Heart right ventricle (tissue), 16 donors: ENCODE measurements at places on chromosomes 2 and 18. TPM values are rescaled to one million over a fixed set of nuclear protein-coding genes. Genes with fewer than 3 reads are reported as not detected.

GRCh38 chr2:42835577-42836371 lies 43.4 kb upstream of the HAAO start:
- DNase-seq, result no peak
- peak overlapping the region; percentile 57 for H3K27ac ChIP-seq
- peaks cover 7% of the 10 kb centered on the region for H3K4me1 ChIP-seq
- no peaks in the 10 kb centered on the region for H3K36me3 ChIP-seq
- no peaks in the 10 kb centered on the region for H3K27me3 ChIP-seq

GRCh38 chr2:55965966-55966365 lies 42.4 kb upstream of the EFEMP1 start:
- H3K4me1 ChIP-seq, result peaks cover 3% of the 10 kb centered on the region
- no peak overlapping the region for H3K4me3 ChIP-seq
- H3K36me3 ChIP-seq, result no peaks in the 10 kb centered on the region
- peaks cover 4% of the 10 kb centered on the region for H3K27me3 ChIP-seq
- DNase-seq, result no peak

- no peak for DNase-seq
- H3K36me3 ChIP-seq, result no peaks in the 10 kb centered on the region
- no peak overlapping the region for H3K27ac ChIP-seq
- H3K4me3 ChIP-seq, result no peak overlapping the region
- H3K4me1 ChIP-seq, result no peaks in the 10 kb centered on the region
- H3K27me3 ChIP-seq, result peaks cover 12% of the 10 kb centered on the region
Measured at GRCh38 chr2:239927424-239927981, 97.6 kb downstream of the NDUFA10 start.

GRCh38 chr2:26615336-26615859 lies 25.8 kb downstream of the CIB4 start:
- H3K36me3 ChIP-seq, result no peaks in the 10 kb centered on the region
- DNase-seq, result no peak
- no peak overlapping the region for H3K27ac ChIP-seq
- peaks cover 52% of the 10 kb centered on the region for H3K27me3 ChIP-seq
- H3K4me1 ChIP-seq, result peaks cover 21% of the 10 kb centered on the region
- H3K4me3 ChIP-seq, result no peak overlapping the region

- H3K4me1 ChIP-seq, result peaks cover 41% of the 10 kb centered on the region
- peak; percentile 13 for DNase-seq
- peak overlapping the region; percentile 62 for H3K4me3 ChIP-seq
- H3K27ac ChIP-seq, result peak overlapping the region; percentile 52
- H3K27me3 ChIP-seq, result peaks cover 35% of the 10 kb centered on the region
Measured at GRCh38 chr2:172234716-172235691, 132.3 kb upstream of the DLX2 start.

DNA sequence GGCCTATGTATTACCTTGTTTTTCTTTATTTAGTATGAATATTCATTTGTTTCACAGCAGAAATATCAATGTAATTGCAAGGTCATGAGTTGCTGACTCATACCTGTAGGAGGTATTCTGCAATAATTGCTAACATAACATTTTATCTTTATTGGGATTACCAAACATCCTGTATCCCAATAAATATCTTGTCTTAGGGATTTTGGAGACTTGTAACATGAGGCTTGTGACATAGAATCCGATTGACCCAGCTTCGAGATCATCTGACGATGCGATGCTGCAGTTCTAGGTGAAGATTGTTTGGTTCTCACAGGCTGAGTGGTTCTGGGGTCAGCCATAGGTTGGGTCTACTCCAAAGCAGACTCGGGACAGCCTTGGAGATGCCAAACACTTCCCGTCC lies 133.4 kb upstream of the RND3 start:
- H3K27ac ChIP-seq, result peak overlapping the region; percentile 38
- H3K27me3 ChIP-seq, result no peaks in the 10 kb centered on the region
- H3K36me3 ChIP-seq, result no peaks in the 10 kb centered on the region
- no peak overlapping the region for H3K4me3 ChIP-seq
- no peak for DNase-seq

- H3K27ac ChIP-seq, result no peak overlapping the region
- no peaks in the 10 kb centered on the region for H3K27me3 ChIP-seq
- DNase-seq, result no peak
- no peaks in the 10 kb centered on the region for H3K36me3 ChIP-seq
- H3K4me1 ChIP-seq, result no peaks in the 10 kb centered on the region
- H3K4me3 ChIP-seq, result no peak overlapping the region
Measured at GRCh38 chr2:228545041-228545747, 363.7 kb upstream of the SPHKAP start.

- peaks cover 28% of the 10 kb centered on the region for H3K27me3 ChIP-seq
- DNase-seq, result no peak
- no peak overlapping the region for H3K4me3 ChIP-seq
- H3K36me3 ChIP-seq, result no peaks in the 10 kb centered on the region
- no peaks in the 10 kb centered on the region for H3K4me1 ChIP-seq
Measured at GRCh38 chr18:57084331-57085271, 62.3 kb upstream of the BOD1L2 start.

DNA sequence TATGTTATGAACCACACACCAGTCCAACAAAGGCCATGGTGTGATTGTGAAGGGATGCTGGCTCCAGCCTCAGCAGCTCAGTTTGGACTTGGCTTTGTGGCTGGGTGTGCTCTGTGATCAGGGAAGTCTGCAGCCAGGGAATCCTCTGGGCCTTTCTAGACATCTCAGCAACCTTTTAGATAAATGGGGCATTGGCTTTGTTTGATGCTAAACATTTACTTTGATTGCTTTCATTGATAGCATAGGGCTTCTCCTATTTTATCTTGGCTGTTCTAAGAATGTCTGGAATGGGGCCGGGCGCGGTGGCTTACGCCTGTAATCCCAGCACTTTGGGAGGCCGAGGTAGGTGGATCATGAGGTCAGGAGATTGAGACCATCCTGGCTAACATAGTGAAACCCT lies 104.5 kb downstream of the VAPA start:
- no peak for DNase-seq
- H3K4me3 ChIP-seq, result no peak overlapping the region
- no peaks in the 10 kb centered on the region for H3K27me3 ChIP-seq
- no peaks in the 10 kb centered on the region for H3K36me3 ChIP-seq
- H3K4me1 ChIP-seq, result peaks cover 21% of the 10 kb centered on the region

DNA sequence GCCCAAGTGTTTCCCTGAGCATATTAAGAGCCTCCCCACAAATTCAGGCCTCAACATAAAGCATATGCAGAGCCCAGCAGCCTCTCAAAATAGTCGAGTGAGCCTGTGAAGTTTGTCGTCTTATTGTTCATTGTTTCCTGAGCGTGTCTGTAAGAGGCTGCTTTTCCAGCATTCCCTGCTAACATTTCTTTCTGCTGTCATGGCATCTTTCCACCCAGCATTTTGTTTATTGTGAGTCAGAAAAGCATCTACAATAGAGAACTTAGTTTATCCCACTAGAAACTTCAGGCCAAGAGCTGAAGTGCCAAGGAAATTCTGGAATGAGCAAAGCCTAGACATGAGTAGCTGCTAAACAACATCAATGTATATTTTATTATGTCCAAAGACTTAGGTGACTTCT lies 46.3 kb upstream of the STAM2 start:
- H3K36me3 ChIP-seq, result no peaks in the 10 kb centered on the region
- no peaks in the 10 kb centered on the region for H3K27me3 ChIP-seq
- no peak overlapping the region for H3K4me3 ChIP-seq
- H3K27ac ChIP-seq, result no peak overlapping the region

GRCh38 chr2:116687371-116687770 lies 1127.1 kb upstream of the DDX18 start:
- no peaks in the 10 kb centered on the region for H3K36me3 ChIP-seq
- DNase-seq, result no peak
- H3K4me3 ChIP-seq, result no peak overlapping the region
- H3K27ac ChIP-seq, result no peak overlapping the region

DNA sequence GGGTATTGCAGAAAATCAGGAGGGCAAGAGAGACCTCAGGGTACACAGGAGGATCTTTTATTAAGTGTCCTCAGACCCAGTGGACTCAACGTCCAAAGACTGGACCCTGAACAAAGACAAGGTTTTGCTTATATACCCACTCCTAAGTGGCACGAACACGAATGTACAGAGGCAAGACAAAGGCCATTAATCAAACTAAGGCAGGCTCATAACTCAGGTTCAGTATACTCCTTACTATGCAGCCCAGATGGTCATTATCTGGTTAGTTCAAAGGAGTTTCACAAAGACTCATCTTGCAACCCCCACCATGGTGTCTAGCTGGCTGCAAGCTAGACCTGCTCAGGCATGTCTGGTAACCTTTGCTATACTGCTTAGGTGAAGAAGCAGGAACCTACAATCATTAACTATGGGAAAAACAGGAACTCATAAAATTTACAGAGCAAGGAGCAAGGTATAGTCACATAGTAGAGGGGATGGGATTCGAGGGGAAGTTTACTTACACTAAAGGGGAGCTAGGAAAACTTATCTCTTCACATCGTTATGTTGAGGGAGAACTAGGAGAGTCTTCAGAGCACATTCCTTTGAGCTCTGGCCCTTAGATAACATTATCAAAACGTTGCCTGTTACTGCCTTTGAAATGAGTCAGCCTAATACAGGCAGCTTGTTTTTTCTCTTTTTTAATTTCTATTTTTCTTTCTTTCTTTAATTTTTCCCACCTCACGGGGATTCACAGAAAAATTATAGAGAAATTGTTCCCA lies 33.9 kb downstream of the SLC4A3 start:
- H3K4me1 ChIP-seq, result peaks cover 15% of the 10 kb centered on the region
- no peak for DNase-seq
- H3K27me3 ChIP-seq, result no peaks in the 10 kb centered on the region

DNA sequence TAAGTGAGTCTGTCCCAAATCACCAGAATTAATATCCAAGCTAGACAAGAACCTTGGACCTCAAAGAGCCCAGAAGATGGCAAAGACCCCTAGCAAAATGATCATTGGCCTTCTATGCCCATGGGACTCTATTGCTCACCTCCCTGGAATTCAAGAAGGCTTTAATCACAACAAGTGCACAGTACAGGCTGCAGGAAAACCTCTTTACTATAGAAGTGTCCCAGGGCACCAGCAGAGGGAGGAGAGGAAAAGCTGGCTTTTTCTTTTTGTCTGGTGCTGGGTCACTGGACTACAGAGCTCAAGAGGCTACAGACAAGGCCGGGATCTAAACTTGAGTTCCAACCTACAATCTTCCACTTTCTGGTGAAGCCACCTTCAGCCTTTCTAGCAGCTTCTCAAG lies 88.3 kb upstream of the PPP1CB start:
- H3K27ac ChIP-seq, result peak overlapping the region; percentile 67
- H3K4me1 ChIP-seq, result peaks cover 38% of the 10 kb centered on the region
- H3K27me3 ChIP-seq, result no peaks in the 10 kb centered on the region
- no peak overlapping the region for H3K4me3 ChIP-seq

- peaks cover 3% of the 10 kb centered on the region for H3K4me1 ChIP-seq
- H3K4me3 ChIP-seq, result no peak overlapping the region
- no peak overlapping the region for H3K27ac ChIP-seq
- DNase-seq, result no peak
Measured at GRCh38 chr2:190838492-190838910, 42.1 kb upstream of the GLS start.

- no peak for DNase-seq
- H3K27me3 ChIP-seq, result no peaks in the 10 kb centered on the region
- no peaks in the 10 kb centered on the region for H3K36me3 ChIP-seq
- H3K4me1 ChIP-seq, result no peaks in the 10 kb centered on the region
- H3K27ac ChIP-seq, result no peak overlapping the region
Measured at GRCh38 chr2:173644146-173644545, 289.5 kb downstream of the CDCA7 start.

GRCh38 chr2:140698636-140699035 lies 1432.2 kb downstream of the LRP1B start:
- no peaks in the 10 kb centered on the region for H3K4me1 ChIP-seq
- H3K4me3 ChIP-seq, result no peak overlapping the region
- no peak for DNase-seq
- H3K36me3 ChIP-seq, result no peaks in the 10 kb centered on the region
- H3K27me3 ChIP-seq, result no peaks in the 10 kb centered on the region

- H3K27ac ChIP-seq, result no peak overlapping the region
- no peak overlapping the region for H3K4me3 ChIP-seq
- DNase-seq, result no peak
- no peaks in the 10 kb centered on the region for H3K36me3 ChIP-seq
- no peaks in the 10 kb centered on the region for H3K27me3 ChIP-seq
Measured at GRCh38 chr2:9812945-9813311, 30.3 kb upstream of the TAF1B start.

DNA sequence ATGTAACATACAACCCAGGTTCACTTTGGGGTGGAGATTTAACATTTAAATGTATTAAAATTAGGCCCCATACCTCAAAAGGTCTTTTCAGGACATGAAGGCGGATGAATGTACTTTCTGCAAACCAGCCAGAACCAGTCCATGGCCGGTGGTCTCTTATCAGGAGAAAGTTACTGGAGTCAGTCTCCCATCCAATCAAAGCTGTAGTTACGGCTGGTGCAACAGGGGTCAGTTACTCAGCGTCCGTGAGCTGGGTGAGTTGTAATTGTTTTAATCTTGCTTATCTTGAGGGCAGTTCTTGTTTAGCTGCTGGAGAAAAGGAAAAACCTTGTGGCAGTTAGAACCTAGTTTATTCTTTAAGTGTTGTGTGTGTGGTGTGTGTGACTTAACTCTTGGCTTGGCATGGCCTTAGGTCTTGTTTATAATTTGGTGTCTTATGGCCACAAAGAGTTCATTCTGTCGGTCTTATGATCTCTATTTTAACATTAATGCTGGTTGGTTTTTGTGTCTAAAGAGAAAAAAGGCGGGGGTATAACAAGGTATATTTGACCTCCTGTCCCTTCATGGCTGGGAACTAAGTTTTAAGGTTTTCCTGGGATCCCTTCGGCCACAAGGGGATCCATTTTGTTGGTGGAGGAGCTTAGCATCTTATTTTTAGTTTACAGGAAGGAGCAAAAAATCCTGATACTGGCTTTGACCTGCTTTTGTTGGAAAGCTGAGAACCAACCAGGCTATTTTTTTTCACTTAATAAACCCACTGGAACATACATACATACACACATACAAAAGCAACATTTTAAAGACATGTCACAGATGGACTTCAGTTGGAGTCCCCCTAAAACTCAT lies 143.5 kb upstream of the NCK2 start:
- no peaks in the 10 kb centered on the region for H3K36me3 ChIP-seq
- no peak for DNase-seq
- no peak overlapping the region for H3K27ac ChIP-seq
- no peaks in the 10 kb centered on the region for H3K27me3 ChIP-seq
- H3K4me1 ChIP-seq, result peaks cover 21% of the 10 kb centered on the region

- no peak for DNase-seq
- no peaks in the 10 kb centered on the region for H3K27me3 ChIP-seq
- H3K4me1 ChIP-seq, result peaks cover 99% of the 10 kb centered on the region
Measured at GRCh38 chr2:172435606-172435911, 8.2 kb downstream of the ITGA6 start.

GRCh38 chr2:134683561-134684112 lies 35.2 kb downstream of the TMEM163 start:
- H3K27me3 ChIP-seq, result no peaks in the 10 kb centered on the region
- no peaks in the 10 kb centered on the region for H3K36me3 ChIP-seq
- no peaks in the 10 kb centered on the region for H3K4me1 ChIP-seq

The CFAP53 gene
- total RNA-seq, result 0.15 TPM

The AQP12B gene
- not detected for total RNA-seq
